ENCODE measurements at places on chromosomes 12 and 14.

DNA sequence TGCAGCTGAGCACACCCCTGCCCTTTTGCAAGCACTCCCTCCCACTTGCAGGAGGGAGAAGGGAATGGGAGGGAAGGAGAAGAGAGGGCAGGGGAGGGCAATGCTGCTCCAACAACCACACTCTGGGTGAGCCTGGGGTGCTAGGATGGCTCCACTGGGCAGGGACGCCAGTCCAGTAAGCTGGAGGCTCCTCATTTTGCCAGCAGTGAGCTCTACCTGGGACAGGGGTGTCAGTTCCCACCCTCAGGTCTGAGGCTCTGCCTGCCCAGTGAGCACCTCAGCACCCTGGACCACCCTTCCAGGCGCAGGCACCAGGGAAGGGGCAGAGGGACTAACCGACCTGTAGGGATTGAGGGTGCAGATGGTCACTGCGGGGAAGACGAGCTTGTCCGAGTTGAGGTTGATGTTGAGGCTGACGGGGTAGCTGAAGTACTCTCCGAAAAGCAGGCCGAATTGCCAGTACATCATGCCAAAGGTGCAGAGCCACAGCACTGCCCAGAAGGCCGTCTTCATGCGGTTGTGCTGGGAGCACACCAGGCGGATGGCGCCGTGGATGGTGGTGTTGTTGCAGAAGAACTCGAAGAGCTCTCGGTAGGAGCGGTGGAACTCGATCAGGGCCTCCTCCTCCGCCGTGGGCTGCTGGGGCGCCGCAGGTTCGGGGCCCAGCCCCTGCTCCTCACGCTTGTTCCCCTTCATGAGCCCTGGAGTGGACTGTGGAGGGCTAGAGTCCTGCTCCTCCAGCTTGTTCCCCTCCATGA, 1.2 kb downstream of the SCNN1A start:
- DNase-seq = no peak

DNA sequence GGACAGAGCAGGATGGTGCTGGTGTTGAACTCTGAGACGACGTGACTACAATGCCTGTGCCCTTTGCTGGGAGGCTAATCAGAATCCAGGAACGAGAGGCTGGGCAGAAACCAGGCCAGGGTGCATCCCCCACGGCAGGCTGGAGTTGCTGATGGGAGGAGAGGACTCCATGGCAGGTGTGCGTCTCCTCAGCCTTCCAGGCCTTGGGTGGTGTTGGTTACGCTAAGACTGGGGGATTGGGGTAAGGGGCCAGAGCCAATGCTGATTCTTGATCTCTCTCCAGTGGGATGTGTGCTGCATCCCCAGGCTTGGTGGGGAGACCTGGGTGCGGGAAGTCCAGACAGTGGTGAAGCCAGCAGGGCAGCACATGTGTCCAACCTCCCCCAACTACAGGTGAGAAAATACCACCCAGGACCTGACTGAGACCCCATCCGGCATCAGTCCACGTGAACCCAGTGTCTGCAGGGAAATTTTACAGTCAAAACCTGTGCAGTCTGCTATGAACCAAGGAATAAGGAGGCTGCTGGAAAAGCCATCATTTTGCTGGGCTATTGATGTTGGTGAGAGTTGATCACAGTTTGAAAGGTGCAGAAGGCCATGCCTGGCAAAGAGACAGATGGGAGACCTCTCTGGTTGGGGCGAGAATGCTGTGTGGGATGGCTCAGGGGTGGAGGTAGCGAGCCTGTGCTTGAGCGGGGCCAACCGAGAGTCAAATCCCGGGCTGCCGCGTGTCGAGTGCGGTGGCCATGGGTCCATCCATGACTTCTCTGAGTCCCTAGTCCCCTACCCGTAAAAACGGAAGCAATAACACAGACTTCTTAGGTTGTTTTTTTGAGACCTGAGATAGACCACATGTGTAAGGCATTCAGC, 89.8 kb downstream of the NTF3 start:
- DNase-seq = no peak

GRCh38 chr12:50041062-50041860, 16.0 kb upstream of the RACGAP1 start:
- no peak for DNase-seq

DNA sequence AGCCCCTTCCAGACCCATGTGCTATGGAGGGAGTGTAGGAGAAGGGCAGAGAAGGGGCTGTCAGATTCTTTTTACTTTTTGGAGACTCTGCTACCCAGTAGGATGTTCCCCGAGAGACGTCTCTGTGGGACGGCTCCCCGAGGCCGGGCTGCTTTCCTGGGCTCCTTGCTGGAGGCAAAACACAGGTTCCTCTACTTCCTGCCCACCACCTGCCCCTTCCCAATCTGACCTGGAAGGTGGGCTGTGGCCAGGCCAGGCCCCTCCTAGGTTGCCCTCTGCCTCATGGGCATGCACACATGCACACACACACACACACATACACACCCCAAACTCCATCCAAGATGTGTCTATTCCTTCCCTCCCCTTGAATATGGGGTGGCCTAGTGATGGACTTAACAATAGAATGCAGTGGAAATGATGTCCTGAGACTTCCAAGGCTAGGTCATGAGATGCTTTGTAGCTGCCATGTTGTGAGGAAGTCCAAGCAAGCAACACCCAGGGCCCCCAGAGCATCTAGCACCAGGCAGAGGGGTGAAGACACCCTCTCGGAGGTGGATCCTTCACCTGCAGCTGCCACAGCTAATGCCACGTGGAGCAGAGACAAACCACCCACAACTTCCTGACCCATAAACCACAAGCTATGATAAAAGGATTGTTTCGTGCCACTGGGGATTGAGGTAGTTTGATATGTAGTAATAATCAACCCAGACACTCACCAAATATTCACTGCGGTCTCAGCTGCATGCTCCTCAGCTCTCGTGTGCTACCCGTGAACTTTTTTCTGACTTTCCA, 1.6 kb upstream of the ASB2 start:
- DNase-seq = no peak

DNA sequence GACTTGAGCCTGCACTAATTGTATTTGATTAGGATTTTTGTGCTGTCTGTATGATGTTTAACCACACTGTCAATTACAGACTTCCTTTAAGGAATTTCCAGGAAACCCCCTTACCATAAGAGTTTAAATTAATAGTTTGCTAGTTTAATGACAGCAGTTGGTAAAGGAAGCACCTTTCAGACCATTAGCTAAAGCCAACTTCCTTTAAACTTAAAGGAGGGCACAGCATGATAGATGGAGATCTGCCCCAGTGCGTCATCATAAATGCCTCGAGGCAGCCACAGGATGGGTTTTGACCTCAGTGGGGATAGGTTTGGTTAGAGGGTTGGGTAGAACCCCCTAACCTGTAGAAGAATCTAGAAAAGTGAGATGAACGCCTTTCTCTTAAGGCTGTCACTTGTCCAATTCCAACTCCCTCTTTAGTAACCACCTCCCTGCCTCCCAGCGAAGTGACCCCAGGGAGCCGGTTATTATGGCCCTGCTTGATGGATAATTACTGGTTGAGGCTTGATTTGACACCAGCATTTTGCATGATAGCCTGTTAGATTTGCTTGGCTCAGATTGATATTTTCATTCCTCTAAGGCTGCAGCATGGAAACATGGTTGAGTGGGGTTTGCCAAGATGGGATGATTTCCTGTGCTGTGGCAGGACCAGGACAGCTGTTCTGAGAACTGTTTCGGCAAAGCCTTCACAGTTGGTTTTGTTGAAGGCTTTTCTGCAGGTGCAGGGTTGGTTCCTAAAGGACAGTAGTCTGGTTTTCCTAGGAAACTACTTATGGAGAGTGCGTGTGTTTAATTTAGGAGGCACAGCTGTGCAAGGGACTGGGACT, 62.7 kb downstream of the CHST11 start:
- DNase-seq = no peak

- DNase-seq = no peak
These were observed 28.3 kb downstream of the SLC5A8 start for GRCh38 chr12:101181776-101182175.

DNA sequence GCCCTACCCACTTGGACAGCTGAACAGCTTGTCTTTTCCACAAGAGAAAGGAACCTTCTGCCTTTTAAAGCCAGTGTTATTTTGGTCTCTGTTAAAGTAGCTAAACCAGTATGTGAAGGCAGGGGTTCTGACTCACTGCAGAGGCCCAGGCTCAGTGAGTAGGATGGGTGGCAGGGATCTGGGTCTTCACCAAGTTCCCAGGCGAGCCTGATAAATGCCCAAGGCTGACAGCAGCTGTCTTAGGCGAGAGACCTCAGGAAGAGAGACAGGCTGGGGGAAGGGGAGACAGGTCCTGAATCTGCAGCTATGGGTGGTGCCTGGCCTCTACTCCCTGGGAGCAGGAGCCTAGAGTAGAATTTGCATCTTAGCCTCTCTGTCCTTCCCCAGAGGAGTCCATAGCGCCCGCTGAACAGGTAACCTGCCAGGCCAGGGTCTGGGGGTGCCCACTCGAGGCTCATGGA, 18.1 kb upstream of the KIF26A start:
- DNase-seq = no peak

GRCh38 chr14:104913435-104913834, 11.2 kb upstream of the PLD4 start:
- no peak for DNase-seq
